Fibroblast of skin of left quadriceps (primary cell): ENCODE measurements at places on chromosomes 2 and 18.

- DNase-seq = no peak
Measured at GRCh38 chr2:26492749-26493515, 15.0 kb upstream of the OTOF start.

DNA sequence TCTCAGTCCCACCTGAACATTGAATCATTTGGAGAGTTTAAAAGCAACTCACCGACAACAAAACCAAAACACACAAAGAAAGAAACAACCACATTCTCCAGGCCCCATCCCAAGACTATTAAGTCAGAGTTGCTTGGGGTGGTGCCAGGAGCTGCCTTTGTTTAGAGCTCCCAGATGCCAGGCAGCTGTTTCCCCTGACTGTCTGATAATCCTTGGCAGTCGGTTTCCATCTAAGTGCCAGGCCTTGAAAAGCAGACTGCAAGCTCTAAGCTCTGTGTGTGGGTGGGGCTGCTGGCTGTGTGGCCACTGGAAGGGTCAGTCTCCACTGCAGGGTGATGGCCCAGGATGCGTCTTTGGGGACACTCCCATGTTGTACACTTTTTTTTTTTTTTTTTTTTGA lies 255.3 kb upstream of the AGAP1 start:
- DNase-seq = peak; percentile 34

- DNase-seq = no peak
Measured at GRCh38 chr2:53784436-53784835, 2.3 kb downstream of the ASB3 start.

- DNase-seq = no peak
Measured at GRCh38 chr2:237152361-237152760, 66.7 kb downstream of the COPS8 start.

GRCh38 chr2:232981356-232981755 lies 31.7 kb downstream of the NGEF start:
- DNase-seq = no peak

DNA sequence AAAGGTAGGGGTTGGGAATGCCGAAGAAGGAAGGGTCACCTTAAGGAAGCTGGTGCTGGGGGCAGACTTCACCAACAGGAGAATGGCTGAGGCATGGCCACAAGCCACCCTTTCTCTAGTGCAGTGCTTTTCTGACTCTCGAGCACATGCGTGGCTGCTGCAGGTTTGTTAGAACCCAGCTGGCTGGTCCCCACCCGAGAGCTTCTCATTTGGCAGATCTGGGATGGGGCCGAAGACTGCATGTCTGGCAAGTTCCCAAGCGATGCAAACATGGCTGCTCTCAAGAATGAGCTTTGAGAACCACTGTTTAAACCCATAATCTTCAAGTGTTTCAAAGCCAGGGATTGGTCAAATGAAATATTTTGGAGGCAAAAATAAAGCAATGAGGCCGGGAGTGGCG lies 63.2 kb downstream of the LONRF2 start:
- DNase-seq = no peak

GRCh38 chr2:3747032-3747654 lies 43.8 kb downstream of the DCDC2C start:
- no peak for DNase-seq

- DNase-seq = no peak
Measured at GRCh38 chr18:31255953-31256352, 62.0 kb upstream of the DSG1 start.
